ENCODE measurements at places on chromosomes 2 and 18.

DNA sequence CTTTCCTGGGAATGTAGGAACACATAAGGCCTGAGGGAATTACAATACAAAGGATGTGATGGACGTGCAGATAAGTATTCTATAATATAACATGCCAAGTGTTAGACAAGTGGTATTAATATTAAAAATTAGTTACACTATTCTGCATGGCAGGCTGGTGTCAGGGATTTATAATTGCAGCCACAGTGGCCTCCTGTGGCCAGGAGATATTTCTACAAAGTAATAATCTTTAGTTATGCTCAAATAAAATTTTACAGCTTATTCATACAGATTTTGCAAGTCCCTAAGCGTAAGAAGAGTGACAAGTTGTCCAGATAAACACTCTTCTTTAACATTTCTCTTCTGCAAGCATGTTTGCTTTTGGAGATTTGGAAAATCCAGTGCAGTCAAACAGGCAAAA lies 90.4 kb upstream of the CBLN2 start:
- no peak for ATAC-seq

- ATAC-seq = no peak
These were observed 382.6 kb downstream of the CDH2 start for GRCh38 chr18:27794181-27794926.

DNA sequence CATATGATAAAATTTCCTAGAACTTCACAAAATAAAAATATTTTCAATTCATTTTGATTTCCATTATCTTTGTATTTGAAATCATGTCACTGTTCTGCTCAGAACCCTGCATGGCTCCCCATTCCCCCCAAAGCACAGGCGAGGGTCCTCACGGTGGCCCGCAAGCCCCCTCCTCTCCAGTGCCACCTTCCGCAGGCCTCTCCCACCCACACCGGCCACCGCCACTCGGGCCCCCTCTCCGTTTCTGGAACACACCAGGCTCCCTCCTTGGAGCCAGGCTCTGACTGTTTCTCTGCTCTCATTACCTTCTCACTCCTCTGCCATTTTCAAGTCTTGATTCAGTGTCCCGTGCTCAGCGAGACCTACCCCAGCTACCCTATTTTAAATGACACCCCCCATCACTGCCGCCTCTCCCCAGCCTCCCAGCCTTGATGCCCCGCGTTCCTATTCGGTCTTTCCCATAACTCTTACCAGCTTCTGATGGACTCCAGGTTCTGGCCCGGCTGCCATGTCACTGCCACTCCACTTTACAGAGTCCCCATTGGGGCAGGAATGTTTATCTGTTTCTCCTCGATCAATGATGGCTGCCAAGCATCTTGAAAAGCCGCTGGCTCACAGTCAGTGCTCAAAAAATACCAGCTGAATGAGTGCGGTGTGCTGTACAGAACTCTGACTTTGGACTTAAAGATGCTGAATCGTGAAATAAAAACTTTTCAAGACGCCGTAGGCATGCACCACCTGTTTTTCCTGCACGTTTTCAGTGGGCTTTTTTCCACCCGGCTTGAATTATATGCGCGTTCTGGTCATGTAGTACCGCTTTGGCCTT lies 201.0 kb downstream of the GBX2 start:
- ATAC-seq = no peak

GRCh38 chr18:74243127-74243526 lies 48.6 kb downstream of the CYB5A start:
- no peak for ATAC-seq

GRCh38 chr18:24558403-24558802 lies 98.0 kb downstream of the HRH4 start:
- ATAC-seq = no peak

DNA sequence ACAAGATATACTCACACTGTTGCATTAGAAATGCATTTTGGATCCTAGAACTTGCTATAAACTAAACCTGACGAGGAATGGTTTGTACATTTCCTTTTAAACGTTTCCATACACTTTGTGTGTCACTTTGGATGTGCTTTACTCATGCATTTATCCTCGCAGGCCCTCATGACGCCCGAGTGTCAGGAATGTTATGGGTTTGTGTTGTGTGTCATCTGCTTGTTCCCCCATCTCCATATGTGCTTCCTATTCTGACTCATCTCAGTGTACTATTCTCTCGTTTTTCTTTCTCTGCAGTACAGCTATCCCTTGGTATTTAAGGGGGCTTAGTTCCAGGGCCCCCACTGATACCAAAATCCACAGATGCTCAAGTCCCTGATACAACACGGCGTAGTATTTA lies 121.5 kb upstream of the RASGRP3 start:
- ATAC-seq = no peak

DNA sequence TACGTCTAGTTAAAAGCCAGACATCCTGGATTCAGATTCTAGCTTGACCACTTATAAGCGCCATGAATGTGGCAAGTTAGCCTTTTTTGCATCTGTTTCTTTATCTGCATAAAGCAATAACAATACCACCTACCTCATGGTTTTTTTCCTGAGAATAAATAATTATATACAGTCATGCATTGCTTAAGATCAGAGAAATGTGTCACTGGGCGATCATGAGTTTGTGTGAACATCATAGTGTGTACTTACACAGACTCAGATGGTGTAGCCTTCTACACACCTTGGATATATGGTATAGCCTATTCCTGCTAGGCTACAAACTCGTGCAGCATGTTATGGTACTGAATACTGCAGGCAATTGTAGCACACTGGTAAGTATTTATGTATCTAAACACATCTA lies 84.7 kb upstream of the PELI1 start:
- no peak for ATAC-seq

DNA sequence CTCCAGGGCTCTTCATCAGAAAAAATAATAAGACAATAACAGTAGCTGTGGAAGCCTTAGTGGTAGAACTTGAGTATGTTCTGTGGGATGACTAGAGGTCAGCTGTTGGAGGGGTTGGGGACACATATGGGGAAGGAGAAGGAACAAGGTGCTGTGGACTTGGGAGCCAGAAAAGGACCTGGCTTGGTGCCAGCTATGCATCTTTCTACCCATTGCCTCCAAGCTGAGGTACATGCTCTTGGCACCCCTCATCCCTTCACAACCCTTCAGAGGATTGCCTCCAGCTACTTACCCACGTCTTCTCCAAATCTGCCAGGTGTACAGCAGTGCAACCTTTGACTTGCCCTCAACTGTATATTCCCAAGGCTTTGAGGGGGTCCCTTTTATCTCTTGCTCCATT lies 15.3 kb upstream of the EPAS1 start:
- ATAC-seq = no peak

- ATAC-seq = no peak
These were observed 218.1 kb downstream of the TWIST2 start for GRCh38 chr2:239065962-239066361.

DNA sequence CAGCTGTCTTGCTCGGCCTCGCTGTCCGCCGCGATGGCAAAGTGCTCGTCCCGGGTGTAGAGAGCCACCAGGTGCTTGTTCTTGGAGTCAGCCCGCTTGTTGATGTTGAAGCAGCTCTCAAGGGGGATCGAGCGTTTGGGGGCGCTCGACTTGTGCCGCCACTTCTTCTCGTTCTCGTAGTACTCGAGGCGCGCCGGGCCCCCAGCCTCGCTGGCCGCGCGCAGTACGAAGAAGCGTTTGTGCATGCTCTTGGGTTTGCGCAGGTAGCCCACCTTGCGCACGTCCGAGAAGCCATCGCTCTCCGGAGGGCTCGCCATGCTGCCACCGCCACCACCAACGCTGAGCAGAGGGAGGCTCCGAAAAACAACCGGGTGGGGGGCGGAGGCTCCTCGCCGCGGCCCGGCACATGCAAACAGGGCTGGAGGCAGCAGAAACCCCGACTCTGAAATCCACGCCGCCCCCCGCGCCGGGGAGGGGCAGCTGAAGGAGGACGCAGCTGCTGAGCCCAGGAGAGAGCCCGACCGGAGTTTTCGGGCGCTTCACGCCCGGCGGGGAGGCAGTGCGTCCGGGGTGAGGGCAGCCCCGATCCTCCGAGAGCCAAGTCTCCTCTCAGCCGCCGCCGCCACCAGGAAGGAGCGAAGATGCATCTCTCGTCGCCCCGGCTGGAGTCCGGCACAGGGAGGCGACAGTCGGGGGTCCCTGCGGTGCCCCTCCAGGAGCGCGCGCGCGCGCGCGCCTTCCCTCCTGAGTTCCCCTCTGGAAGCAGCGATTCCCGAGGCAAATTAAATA lies 1.0 kb downstream of the IRS1 start:
- no peak for ATAC-seq

DNA sequence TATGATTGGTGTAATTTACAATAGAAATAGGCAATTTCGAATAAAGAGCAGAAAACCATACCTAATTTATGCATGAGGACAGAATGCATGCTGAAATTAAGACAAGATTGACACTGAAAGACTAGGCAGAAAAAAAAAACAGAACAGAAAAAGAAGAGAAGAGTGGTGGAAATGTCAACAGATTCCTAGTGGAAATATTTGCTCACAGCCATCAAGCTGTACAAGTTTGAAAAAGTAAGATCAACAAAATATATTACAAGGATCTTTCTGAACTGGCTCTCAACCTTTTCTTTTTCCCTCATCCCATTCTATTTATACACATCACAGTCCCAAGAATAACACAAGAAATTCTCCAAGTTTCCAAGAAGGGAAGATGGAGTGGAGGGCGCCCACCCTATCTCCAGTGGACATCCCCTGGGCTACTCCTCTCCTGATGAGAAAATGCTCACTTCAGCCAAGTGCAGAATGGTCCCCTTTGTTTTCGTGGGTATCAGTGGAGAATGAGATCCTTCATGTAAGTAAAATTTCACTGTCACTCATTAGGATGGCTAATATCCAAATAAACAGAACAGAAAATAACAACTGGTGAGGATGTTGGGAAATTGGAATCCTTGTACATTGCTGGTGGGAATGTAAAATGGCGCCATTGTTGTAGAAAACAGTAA lies 51.0 kb upstream of the ZNF532 start:
- no peak for ATAC-seq

DNA sequence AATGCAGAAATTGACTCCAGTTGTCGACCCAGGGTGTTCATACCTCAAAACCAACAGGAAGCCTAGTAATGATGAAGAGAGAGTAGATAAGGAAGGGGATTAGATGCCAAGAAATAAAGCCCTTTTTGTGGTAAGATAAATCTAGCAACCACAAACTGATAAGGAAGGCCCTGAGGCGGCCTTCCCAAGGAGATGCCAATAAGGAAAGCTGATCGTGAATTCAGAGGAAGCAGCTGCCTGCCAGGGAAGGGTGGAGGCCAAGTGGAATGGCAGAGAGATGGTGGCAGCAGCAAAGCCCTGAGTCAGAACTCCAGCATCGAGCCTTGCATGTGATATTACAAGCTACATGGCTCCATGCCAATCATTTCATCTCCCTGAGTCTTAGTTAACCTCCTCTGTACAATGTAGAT lies 126.3 kb downstream of the IRS1 start:
- peak; percentile 63 for ATAC-seq

- ATAC-seq = peak; percentile 70
These were observed 25.8 kb downstream of the CASP10 start for GRCh38 chr2:201208563-201209252.

DNA sequence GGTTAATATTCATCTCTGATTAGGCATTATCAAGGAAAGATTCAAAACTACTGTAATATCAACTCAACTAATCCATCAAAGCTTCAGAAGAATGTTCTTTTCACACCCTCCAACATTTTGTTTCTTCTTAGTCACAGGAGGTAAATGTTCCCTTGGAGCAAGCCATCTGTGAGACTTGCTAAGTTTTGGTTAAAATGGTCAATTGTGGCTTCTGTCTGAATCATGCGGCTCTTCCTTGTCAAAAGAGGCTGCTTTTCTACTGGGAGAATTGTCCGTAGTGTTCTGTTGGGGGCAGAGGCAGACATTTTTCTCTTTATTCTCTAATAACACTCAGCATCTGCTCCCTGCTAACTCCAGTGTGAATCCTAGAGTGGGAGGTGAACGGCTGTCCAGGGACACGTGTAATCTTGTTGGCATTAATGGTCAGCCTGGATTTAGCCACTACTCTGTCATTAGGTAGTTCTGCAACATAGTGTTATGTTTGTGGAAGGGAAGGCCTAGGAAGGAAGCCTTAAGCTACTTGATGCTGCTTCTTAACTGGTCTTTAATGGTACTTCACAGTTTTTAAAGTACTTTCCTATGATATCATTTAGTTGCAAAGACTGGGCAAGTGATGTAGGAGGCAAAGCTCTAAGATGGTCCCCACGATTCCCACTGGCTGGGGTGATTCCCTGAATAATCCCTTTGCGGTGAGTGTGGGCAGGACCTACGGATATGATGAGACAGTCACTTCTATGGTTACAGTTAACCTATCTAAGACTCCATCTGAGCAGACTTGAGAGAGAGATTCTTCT lies 22.6 kb upstream of the FAP start:
- no peak for ATAC-seq

DNA sequence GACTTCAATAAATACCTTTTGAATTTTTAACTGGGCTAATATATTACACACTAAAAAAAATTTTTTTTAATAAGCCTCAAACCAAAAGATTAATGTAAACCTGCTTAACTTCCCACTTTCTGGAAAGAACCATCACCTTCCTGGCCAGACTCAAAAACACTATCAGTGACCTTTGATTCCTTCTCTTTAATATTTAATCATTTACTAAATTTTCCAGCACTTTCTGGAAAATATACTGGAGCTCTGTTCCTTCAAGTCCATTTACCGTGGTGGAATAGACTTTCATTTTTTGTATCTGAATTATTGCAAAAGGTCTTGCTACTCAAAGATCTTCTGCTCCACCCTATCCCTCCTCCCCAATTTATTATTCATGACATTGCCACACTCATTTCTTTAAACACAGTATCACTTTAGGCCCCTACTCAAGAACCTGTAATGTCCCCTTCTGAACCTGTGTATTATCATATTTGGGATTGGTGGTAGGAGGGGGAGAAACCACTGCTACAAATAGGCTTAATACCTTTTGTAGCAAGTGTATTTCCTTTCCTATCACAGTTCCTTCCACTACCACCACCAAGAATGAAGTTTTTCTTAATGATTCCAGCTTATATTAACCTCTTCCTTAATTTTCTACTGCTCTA lies 7.4 kb downstream of the PPP4R3B start:
- no peak for ATAC-seq

DNA sequence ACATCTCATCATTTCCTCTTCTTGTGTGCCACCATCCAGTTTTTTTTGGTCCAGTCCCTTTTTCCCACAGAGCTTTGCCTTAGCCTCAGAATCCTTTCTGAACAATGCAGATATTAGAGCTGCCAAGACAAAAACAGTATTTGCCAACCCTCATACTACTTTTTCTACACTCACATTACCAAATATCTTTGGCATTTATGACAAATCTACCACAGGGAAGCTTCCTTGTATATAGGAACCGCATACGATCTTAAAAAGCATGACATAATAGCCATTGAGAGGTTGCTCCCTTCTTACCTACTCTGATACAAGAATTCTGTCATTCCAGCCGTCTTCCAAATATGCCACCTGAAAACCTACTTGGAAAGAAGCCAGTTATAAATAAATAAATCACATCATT lies 9.4 kb downstream of the ZNF24 start:
- ATAC-seq = no peak

GRCh38 chr18:837922-838321 lies 25.9 kb upstream of the YES1 start:
- no peak for ATAC-seq

Data from gastroesophageal sphincter (tissue), 4 donors.